ENCODE measurements at places on chromosomes 11 and 22.

GRCh38 chr22:40300884-40301672, 45.2 kb upstream of the ADSL start:
- no peak for DNase-seq

- no peak for DNase-seq
These were observed 46.8 kb downstream of the BRSK2 start for GRCh38 chr11:1436468-1437039.

DNA sequence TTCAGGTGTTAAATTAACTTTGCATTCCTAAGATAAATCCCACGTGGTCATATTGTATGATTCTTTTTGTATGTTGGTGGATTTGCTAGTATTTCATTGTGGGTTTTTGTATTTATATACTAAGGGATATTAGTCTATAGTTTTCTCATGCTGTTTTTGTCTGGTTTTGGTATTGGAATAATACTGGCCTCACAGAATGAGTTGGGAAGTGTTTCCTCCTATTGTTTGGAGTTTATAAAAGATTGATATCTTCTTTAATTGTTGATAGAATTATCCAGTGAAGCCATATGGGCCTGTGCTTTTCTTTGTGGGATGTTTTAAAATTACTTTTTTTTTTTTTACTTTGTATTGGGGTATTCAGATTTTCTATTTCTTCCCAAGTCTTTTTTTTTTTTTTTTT, 59.8 kb downstream of the QSER1 start:
- no peak for DNase-seq

GRCh38 chr22:35314161-35314942, 14.7 kb downstream of the TOM1 start:
- DNase-seq = no peak
